ENCODE measurements at places on chromosomes 5 and 9.

DNA sequence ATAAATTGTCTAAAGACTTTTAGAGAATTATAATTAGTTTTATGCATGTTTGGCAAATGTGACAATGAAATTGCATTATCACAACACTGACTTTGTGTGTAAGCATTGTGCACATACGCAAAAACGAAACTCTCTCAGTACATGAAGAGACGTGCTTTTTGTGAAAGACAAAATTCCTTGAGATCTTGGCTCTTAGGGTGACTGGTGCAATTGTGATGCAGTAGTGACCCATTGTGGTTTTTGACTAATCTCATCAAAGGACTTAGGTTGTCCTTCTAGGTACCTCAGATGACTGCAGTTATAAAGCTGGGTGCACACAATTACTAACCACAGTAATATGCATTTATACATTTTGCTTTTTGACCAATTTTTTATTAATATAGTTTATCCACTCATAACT is 25.3 kb upstream of the TYRP1 start:
- DNase-seq, result no peak

- DNase-seq, result no peak
These were observed 60.7 kb downstream of the MED27 start for GRCh38 chr9:132018957-132019405.

- no peak for DNase-seq
These were observed 128.0 kb downstream of the PIP5K1B start for GRCh38 chr9:68832861-68833518.

DNA sequence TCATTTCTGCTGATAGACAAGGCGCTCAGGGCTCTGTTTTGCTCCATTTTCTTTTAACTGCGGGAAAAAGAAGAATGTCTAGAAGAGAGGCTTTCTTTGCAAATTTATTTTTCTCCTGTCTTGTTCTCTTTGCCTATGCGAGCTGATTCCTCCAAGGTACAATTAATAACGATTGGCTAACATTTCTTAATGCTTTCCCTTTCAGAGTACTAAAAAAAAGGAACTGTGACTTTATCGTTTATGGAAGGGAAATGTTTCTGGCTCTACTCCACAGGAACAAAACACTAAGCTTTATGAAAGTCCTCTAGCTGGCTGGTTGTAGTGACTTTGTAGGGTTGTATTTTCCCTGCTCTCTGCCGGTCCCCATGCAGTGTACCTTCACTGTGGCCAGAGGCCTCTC is 11.7 kb downstream of the NSG2 start:
- no peak for DNase-seq

DNA sequence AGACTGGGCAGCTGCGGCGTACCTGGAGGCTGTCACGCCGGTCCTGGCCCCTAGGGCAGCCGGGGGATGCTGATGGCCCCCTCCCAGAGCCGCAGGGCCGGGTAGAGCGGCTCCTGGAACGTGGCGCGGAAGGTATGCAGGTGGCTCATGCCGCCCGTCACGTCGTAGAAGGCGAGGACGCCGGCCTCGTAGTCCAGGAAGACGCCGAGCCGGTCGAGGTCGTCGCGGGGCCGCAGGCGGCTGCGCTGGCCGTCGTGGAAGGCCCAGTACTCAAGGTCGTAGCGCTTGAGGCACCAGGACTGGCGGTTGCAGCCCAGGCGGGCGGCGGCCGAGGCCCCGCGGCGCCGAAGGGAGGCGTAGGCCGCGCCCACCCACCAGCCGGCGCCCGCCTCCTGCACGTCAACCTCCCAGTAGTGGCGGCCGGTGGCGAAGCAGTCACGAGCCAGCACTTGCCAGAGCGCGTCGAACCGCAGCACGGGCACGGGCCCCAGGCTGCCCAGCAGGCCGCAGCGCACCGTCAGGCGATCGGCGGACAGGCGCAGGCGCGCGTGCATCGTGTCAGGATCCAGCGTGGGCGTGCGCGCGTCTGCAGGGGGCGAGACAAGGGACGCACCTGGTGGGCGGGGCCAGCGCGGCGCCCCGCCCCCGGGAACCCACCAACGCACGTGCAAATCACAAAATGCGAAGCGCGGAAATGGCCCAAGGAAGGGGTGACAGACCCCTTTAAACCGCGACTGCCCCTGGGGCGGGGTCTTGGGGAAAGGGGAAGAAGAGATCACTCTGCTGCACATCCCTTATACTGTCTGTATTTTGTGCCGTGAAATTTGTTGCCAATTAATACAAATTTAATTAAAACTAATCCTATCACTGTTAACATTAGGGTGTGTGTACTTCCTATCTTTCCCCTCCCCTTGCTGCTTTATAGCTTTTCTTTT is 31.2 kb downstream of the NANS start:
- no peak for DNase-seq

DNA sequence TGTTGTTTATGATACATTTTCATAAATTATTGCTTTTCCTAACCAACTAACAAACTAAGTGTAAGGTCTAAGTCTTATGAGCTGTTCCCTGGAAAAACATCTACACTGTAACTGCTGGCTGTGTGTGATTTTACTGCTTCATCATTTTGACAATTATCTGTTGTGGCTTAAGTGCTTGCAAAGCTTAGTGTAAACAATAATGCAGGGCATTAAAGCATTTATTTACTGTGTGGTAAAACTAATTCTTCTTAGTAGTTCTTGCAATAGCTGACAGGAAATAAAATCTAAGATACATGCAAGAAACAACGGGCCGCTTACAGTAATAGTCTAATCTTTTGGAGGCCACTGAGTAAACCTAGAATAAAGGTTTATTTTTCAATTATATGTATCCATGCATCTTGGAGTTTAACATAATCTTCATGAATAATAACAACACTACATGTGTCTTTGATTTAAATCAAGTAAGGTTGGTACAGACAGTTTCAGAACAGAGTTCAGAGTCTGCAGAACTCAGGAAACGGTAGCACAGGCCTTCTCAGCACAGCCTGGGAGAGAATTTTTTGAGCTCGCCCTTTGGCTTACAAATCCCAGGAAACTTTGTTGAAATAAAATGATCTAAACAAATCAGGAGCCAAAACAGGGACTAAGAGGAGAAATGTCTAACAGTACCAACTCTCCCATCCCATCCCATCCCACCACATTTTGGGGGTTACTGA is 473.1 kb downstream of the NR2F1-AS1 start:
- DNase-seq, result no peak

DNA sequence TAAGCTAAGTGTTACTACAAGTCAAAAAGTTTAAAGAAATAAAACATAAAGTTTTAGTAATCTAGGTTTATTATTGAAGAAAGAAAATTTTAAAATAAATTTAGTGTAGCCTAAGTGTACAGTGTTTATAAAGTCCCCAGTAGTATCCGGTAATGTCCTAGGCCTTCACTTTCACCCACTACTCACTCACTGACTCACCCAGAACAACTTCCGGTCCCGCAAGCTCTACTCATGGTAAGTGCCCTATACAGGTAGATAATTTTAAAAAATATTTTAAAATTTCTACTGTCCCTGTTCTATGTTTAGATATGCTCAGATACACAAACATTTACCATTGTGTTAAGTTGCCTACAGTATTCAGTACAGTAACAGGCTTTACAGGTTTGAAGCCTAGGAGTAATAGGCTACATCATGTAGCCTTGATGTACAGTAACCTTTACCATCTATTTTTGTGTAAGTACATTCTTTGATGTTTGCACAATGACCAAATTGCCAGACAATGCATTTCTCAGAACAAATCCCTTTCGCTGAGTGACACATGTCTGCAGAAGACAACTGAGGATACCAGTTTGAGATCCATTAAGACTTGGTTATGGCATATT is 253.6 kb downstream of the TRIM32 start:
- DNase-seq, result no peak

GRCh38 chr5:2334719-2335118 is 416.8 kb downstream of the IRX2 start:
- DNase-seq, result no peak

- no peak for DNase-seq
These were observed 46.1 kb downstream of the MRPL36 start for GRCh38 chr5:1753490-1753889.

DNA sequence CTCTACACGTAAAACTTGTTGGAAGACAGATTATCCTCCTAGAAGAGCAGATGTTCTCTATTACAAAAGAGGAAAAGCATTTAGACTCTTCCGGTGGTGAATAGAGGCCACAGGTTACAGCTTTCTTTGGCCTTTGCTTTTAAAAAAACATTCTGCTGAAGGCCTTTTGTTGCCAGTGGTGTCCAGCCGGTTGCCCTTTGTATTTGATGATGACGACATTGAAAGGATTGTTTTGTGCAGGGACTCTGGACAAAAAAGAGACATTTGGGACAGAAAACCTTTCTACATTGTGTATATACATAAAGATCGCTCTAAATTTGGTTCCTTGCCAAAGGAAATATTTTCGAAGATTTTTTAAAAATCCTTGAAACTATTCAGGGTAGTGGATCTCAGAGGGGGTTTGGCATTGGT is 180.3 kb downstream of the C9orf152 start:
- no peak for DNase-seq

GRCh38 chr9:129881547-129882324 is 46.5 kb downstream of the USP20 start:
- DNase-seq, result no peak

DNA sequence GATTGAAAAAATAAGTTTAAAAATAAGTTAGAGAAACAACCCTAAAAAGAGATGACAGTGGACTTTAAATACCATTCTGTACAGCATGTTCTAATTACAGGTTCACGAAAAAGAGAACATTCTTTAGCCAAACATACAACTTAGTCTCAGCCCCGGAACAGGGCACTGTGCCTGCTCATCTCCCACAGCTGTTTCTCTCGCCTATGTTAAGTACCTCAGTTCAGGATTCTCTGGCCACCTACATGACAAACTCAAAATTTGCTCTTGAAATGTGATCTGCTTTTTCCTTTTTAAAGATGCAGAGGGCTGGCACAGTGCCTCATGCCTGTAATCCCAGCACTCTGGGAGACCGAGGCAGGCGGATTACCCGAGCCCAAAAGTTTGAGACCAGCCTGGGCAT is 52.3 kb downstream of the MYO10 start:
- no peak for DNase-seq

DNA sequence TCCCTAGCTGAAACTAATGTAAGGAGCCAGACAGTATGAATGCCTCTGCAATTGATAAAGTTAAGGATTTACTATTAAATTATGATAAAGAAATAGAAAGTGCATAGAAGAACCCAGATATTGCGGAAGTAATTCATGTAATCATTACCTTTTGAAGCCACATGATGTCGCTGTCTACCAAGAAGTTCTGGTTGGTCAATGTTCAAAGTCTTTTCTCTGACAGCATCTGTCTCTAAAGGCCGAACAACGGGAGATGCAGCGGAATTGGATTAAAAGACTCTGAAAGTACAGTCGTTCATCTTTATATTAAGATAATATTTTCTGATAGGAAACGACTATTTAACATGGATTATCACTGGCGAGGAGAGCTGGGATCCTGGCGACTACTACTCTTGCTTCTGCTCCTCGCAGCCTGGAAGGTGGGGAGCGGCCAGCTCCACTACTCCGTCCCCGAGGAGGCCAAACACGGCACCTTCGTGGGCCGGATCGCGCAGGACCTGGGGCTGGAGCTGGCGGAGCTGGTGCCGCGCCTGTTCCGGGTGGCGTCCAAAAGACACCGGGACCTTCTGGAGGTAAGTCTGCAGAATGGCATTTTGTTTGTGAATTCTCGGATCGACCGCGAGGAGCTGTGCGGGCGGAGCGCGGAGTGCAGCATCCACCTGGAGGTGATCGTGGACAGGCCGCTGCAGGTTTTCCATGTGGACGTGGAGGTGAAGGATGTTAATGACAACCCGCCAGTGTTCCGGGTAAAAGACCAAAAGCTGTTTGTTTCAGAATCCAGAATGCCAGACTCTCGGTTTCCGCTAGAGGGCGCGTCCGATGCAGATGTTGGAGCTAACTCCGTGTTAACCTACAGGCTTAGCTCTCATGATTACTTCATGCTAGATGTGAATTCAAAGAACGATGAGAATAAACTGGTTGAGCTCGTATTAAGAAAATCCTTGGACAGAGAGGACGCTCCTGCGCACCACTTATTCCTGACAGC is at the start of gene PCDHA8:
Gene PCDHA8 (plus strand): TSS at position 210 of the 985 bp plus-strand sequence. CDS start 135 bp downstream, at position 345.
- DNase-seq, result no peak

DNA sequence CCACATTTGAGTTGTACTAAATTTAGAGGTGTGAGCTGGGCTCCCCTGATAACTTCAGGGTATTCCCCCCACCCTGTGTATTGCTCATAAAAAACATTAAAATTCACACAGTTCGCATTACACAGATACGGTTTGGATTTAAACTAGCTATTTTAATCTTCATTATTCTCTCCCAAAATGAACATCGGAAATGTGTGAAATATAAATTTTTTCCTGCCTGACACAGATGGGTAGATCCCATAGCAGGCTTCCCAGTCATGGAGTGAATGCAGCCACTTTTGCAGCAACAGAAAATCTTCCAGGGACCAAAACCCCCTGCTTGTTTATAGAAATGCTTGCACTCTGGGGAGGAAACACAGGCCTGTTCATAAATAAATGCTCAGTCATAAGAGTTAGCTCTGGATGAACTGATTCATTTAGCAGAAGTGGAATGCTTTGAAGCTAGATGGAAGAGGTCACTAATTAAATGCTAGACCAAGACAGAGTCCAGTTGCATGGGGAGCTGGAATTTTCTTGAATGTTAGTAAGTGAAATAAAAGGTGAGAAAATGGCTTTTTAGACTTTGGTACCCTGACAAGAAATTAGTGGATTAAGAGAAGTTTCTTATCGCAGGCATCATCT is 115.6 kb downstream of the PDE8B start:
- DNase-seq, result no peak

GRCh38 chr5:158720281-158720680 is 379.4 kb downstream of the EBF1 start:
- no peak for DNase-seq

GRCh38 chr9:99210572-99210971 is 11.2 kb downstream of the ALG2 start:
- DNase-seq, result no peak

- no peak for DNase-seq
These were observed 20.4 kb downstream of the HAVCR2 start for GRCh38 chr5:157088342-157088990.

DNA sequence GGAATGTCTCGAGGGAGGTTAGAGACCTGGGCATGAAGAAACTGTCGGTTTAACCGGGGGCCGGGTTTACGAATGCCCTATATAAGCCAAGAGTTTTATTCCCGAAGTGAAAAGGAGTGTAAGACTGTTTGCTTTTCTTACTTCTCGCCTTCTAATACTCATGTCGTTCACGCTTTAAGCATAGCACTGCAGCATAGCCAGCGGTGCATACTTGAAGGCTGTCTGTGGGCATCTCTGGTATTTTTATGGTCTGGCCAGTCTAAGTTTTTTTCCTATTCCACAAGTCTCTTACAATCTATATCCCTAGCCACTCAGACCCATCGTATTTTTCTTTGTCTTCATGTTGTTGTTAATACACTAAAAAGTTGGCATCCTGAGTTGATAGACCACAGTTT is 1.2 kb downstream of the UHRF2 start:
- peak; percentile 59 for DNase-seq

GRCh38 chr5:120436996-120437395 is 27.1 kb upstream of the PRR16 start:
- DNase-seq, result no peak

DNA sequence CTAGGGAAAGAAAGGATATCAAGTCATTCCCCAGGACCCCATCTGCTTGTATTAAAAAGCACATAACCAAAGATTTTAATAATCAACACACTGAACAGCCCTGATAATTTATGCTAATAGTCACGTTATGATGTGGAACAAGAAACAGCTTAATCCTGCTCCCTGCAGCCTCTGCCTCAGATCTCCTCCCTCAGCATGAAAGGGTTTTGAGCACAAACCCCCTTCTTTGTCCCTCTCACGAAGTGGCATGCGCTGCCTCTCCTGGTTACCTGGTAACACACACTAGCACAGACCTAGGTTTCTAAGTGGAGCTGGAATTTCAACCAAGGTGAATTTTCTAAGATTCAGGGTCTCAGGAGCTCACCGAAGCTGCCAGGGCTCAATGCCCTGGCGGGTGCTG is 5.1 kb downstream of the IGFBPL1 start:
- no peak for DNase-seq

Data from ACHN (cell line).